Esophagus squamous epithelium (tissue), 5 donors: ENCODE measurements at places on chromosomes 7 and 10. TPM values are rescaled to one million over a fixed set of nuclear protein-coding genes. Genes with fewer than 3 reads are reported as not detected.

The HYAL4 gene
- not detected for total RNA-seq

GRCh38 chr7:38312821-38313220 is 39.4 kb upstream of the TARP start:
- no peak overlapping the region for H3K4me3 ChIP-seq
- no peaks in the 10 kb centered on the region for H3K36me3 ChIP-seq
- no peak for DNase-seq
- H3K27ac ChIP-seq: no peak overlapping the region
- H3K4me1 ChIP-seq: no peaks in the 10 kb centered on the region
- H3K27me3 ChIP-seq: no peaks in the 10 kb centered on the region

The CLCN1 gene
- total RNA-seq: 0.91 TPM

GRCh38 chr7:26507108-26507987 is 215.7 kb downstream of the SNX10 start:
- no peak for DNase-seq
- no peaks in the 10 kb centered on the region for H3K36me3 ChIP-seq
- H3K27ac ChIP-seq: no peak overlapping the region

DNA sequence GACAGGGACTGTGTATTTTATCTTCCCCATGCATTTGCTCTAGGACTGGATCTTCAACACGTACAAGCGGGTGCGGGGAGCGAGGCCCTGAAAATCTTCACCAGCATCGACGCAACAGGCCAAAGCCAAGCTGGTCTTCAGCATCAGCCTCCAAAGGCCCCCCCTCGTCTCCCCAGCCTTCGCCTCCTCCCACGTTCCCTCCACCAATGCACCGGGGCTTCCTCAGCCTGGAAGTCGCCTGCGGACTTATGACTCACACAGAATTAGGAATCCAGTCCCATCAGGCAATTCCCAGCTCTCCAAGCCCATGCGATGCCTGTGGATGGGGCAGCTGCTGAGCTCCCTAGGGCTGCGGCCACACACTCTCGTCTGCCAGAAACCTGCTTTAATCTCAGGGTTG is 36.3 kb upstream of the RNF32 start:
- no peaks in the 10 kb centered on the region for H3K27me3 ChIP-seq
- no peak overlapping the region for H3K27ac ChIP-seq
- no peak for DNase-seq

The HABP2 gene
- total RNA-seq: not detected

DNA sequence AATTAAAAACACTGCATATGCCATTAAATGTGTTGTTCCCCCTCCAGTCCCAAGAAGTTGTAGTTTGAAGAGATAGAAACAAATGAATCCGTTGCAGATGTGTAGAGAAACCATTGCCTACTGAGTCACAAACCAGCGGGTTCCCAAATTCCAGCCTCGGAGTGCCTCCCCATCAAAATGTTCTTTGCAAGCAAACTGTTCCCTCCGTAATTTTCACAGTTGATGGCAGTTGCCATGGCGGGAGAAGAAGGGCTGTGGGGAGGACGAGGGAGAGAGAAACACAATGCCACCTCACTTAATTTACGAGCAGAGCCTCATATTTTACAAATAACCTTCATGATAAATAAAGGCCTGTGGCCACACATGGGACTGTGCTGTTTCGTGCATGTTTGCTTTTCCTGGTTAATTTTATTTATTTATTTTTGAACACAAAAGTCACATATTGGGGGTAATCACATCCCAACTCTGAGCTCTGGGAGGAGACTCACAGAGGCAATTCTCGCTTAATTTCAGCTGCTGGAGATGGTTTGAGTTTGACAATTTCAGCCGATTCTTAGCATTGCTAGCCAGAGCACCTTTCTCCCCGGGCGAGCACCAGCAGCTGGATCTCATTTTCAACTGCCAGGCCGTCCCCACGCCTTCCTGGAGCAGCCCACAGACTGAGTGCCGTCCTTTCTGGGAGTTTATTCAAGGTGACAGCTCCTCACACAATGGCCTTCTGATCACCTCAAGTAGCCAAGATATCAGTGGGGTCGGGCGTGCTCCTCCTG is 1084.2 kb downstream of the KCNMA1 start:
- H3K27ac ChIP-seq: no peak overlapping the region
- no peaks in the 10 kb centered on the region for H3K36me3 ChIP-seq
- H3K4me1 ChIP-seq: peaks cover 27% of the 10 kb centered on the region
- no peak overlapping the region for H3K4me3 ChIP-seq
- DNase-seq: no peak
- H3K27me3 ChIP-seq: no peaks in the 10 kb centered on the region

DNA sequence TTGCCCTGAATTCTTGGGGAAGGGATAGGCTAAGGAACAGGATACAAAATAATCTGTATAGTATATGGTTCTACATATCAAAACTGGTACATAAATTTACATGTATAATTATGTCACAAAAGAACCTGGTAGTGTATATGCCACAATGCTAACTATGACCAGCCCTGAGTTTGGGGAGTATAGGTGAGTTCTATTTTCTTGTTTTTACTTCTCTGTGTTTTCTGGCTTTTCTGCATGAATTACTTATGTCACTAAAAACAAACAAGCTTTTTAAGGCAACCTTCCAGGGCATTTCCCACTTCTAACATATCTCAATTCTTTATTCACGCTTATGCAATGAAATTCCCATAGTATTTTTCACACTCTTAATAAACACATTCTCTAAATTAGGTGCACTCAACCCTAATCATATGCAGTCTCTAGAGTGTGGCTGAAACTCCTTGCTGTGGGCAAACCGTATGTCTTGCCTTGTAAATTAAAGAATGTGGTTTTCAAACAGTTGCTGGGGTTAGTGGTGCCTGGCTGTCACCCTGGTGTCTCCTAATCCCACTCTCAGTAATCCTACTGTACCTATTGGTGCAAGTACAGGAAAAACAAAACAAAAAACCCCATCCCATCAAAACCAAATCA is 14.0 kb upstream of the INSIG1 start:
- DNase-seq: no peak
- no peak overlapping the region for H3K27ac ChIP-seq
- no peaks in the 10 kb centered on the region for H3K36me3 ChIP-seq
- H3K4me1 ChIP-seq: no peaks in the 10 kb centered on the region

DNA sequence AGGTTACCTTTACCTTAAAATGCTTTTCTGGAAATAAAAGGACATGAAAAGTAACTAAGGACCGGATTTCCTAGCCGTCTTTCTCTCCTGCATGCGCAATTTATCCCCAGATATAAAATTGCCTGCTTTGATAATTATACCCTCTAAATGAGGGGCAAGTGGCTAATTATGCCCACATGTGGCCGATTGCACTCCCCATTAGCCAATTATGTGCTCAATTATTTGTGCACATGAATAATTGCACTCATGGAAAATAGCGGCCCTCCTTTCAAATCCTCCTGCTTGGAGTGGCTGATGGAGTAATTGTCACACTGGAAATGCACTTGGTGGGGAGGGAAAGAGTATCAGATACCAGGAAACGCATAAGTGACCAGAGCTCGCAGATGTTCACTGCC is 66.4 kb upstream of the ATRNL1 start:
- no peaks in the 10 kb centered on the region for H3K36me3 ChIP-seq
- no peak overlapping the region for H3K27ac ChIP-seq
- H3K4me3 ChIP-seq: no peak overlapping the region
- DNase-seq: no peak

- no peak for DNase-seq
- no peaks in the 10 kb centered on the region for H3K27me3 ChIP-seq
- H3K4me3 ChIP-seq: no peak overlapping the region
- H3K36me3 ChIP-seq: no peaks in the 10 kb centered on the region
- H3K4me1 ChIP-seq: peaks cover under 1% of the 10 kb centered on the region
Measured at GRCh38 chr10:78920011-78920410, 148.8 kb upstream of the ZMIZ1 start.

DNA sequence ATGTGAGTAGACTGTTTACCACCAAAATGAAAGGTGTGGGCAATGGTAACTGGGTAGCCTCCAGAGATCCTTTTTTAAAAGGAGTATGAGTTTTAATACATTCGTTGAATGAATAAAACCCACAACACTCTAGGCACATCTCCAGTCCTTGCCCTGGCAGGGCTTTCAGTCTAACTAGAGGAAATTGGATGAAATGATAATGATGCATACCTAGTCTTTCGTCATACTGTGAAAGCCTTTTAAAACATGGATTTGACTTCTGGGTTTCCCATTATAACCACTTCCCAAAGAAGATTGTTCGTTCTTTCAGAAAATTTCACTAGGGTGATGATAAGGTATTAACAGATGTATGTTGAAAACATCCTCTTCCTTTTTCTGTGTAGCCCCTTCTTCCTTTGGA is 110.8 kb downstream of the REEP3 start:
- no peak for DNase-seq
- H3K27me3 ChIP-seq: no peaks in the 10 kb centered on the region
- H3K4me3 ChIP-seq: no peak overlapping the region
- no peaks in the 10 kb centered on the region for H3K36me3 ChIP-seq
- peak overlapping the region; percentile 98 for H3K27ac ChIP-seq

The GDF2 gene
- total RNA-seq: not detected

GRCh38 chr7:146635205-146636032 is 518.8 kb downstream of the CNTNAP2 start:
- no peak overlapping the region for H3K27ac ChIP-seq
- no peaks in the 10 kb centered on the region for H3K4me1 ChIP-seq
- no peaks in the 10 kb centered on the region for H3K36me3 ChIP-seq
- no peak for DNase-seq

The SORCS1 gene
- total RNA-seq: 0.88 TPM

The RAB19 gene
- total RNA-seq: not detected

- H3K27me3 ChIP-seq: no peaks in the 10 kb centered on the region
- no peak overlapping the region for H3K27ac ChIP-seq
- H3K4me3 ChIP-seq: no peak overlapping the region
- no peak for DNase-seq
Measured at GRCh38 chr7:82012453-82012852, 242.6 kb upstream of the HGF start.

DNA sequence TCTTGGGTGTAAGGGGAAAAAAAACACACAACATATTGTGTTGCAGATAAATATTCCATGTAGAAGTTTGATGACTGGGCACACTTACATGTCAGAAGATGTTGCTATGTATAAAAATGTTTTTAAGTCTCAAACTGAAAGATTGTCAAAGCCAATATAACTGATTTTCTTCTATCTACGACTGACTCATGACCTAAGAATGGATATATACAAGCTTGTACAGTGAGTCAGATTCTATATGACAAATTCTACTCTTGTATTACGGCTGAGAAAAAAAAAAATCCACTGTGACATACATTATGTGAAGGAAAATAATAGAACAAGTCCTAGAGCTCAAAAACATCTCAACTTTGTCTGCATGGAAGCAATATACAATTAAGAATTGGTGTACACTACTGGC is 343.0 kb upstream of the PCDH15 start:
- H3K4me3 ChIP-seq: no peak overlapping the region
- no peak for DNase-seq
- no peak overlapping the region for H3K27ac ChIP-seq
- no peaks in the 10 kb centered on the region for H3K4me1 ChIP-seq

The CCDC172 gene
- not detected for total RNA-seq

The ABCC2 gene
- 0.61 TPM for total RNA-seq

DNA sequence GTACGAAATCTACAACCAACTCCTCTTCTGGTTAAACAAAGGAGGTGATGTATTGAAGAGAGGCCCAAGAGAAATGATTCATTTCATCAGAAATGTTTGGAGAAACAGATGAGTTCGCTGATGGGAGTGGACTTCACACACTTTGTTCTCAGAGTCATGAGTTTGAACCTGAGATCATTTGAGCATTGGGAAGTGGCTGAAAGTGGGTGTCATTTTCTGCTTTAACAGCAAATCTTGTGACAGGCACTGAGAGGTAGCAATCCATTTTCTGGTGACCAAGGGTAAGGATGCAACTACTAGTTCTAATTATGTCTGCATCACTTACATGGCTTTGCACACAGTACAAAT is 51.4 kb downstream of the RBM20 start:
- H3K4me1 ChIP-seq: no peaks in the 10 kb centered on the region
- H3K27ac ChIP-seq: no peak overlapping the region
- no peak overlapping the region for H3K4me3 ChIP-seq

GRCh38 chr7:55642266-55642665 is 70.0 kb upstream of the VOPP1 start:
- H3K27ac ChIP-seq: no peak overlapping the region
- H3K36me3 ChIP-seq: no peaks in the 10 kb centered on the region
- no peak for DNase-seq
- H3K4me1 ChIP-seq: peaks cover 6% of the 10 kb centered on the region
- H3K4me3 ChIP-seq: no peak overlapping the region

DNA sequence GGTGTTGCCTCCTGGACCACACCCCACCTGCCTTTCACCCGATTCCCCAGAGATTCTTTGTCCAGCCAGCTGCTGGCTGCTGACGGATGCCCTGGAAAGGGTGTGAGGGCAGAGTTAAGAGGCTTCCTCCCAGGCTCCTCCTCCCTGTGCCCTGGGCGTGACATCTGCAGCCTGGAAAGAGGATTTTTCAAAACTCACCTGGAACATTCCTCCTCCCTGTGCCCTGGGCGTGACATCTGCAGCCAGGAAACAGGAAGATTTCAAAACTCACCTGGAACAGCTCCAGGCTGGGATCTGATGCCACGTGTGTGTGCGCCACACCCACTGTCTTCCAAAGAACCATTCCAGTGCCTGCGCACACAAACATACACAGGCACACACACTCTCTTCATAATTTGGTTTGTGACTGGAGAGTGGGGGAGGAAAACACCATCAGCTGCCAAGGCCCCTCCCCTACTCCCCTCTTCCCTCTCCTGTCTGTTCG is 5.2 kb downstream of the MARVELD1 start:
- H3K27ac ChIP-seq: peak overlapping the region; percentile 86
- H3K4me1 ChIP-seq: peaks cover 65% of the 10 kb centered on the region
- peak overlapping the region; percentile 31 for H3K4me3 ChIP-seq
- H3K36me3 ChIP-seq: no peaks in the 10 kb centered on the region
- DNase-seq: peak; percentile 9

DNA sequence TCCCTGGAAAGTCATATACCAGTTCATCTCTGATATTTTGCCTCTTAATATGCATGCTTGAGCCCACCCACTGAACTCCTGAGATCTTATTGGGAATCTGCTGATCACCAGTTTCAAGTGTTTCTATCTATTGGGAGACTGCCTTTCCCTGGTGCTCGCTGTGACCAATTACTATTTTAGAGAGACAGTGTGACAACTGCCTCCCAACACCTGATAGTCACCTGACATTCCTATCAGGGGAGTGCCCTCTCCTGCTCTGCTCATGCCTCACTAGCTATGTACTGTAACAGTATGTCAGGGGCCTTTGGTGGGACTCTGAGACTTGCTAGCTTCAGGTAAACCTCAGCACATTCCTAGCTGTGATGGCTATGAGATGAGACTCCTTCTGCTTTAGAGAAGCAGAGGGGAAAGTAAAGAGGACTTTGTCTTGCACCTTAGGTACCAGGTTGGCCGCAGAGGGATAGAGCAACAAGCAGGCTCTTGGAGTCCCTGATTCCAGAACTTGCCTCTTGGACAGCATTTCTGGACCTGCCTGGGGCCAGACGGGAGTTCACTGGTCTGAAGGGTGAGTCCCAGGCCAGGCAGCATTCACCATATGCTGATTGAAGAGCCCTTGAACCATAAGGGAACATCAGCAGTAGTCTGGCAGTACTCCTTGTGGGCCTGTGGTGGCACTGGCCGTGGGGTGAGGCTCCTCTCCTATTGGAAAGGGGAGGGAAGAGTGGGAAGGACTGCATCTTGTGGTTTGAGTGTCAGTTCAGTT is 34.4 kb upstream of the ARHGAP12 start:
- no peaks in the 10 kb centered on the region for H3K36me3 ChIP-seq
- no peak overlapping the region for H3K4me3 ChIP-seq
- H3K4me1 ChIP-seq: peaks cover 24% of the 10 kb centered on the region
- no peaks in the 10 kb centered on the region for H3K27me3 ChIP-seq
- H3K27ac ChIP-seq: no peak overlapping the region

The OPN4 gene
- total RNA-seq: not detected

The ADAP1 gene
- total RNA-seq: 13.7 TPM
